ENCODE measurements at places on chromosomes 12 and 14. TPM values are rescaled to one million over a fixed set of nuclear protein-coding genes. Genes with fewer than 3 reads are reported as not detected.

DNA sequence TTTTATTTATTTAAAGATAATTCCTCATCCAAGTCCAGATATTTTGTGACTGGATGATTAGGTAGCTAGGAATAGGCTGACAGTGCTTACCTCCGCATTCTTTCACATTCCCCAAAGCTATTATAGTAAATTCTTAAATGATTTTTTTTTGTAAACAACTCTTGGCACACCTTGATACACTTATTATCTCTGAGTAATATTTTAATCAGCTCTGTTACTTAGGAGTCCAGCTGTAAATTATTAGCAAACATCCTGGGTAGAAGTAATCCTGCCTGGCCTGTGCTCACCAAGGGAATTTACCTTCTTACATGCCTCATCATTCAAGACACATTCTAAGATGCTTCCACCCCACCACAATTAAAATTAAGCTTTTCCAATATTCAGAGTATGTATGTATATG is 186.1 kb downstream of the SLC2A13 start:
- no peak overlapping the region for H3K4me3 ChIP-seq
- H3K4me1 ChIP-seq: no peaks in the 10 kb centered on the region
- DNase-seq: no peak
- H3K27me3 ChIP-seq: no peaks in the 10 kb centered on the region
- H3K36me3 ChIP-seq: no peaks in the 10 kb centered on the region

DNA sequence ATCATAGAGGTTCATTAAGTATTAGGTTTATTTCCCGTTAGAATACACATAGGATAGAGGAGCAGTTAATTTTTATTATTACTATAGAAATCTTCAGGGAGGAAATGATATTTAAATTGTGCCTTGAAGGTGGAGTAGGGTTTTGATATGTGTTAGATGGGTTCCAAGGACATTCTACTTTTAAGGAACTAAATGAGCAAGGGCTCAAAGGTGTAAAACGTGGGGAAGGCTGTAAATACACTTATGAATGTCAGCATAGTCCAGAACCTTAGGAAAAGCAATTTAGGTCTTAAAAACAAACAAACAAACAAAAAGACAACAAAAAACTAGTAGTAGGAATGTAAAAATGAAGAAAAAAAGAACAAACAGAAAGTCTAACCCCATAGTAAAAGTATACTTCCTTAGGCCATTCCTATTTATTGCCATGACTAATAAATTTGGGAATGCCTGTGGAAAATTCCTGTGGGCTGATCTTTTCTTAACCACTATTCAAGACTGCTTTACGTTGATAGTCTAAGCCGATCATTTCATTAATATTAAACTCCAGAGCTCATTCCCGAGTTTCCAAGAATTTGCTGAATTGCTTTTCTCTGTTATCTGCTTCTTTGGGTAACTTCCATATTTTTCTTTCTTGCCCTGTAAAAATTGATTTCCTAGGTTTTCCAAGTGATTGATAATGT is 180.3 kb downstream of the RAD51B start:
- H3K4me3 ChIP-seq: no peak overlapping the region
- peaks cover 3% of the 10 kb centered on the region for H3K4me1 ChIP-seq
- H3K27me3 ChIP-seq: no peaks in the 10 kb centered on the region
- DNase-seq: no peak
- no peak overlapping the region for H3K27ac ChIP-seq

GPR135 gene
- 2.8 TPM for total RNA-seq

- no peak overlapping the region for H3K4me3 ChIP-seq
- no peak overlapping the region for H3K27ac ChIP-seq
- no peaks in the 10 kb centered on the region for H3K27me3 ChIP-seq
- DNase-seq: no peak
- H3K36me3 ChIP-seq: no peaks in the 10 kb centered on the region
Observed at GRCh38 chr14:41298328-41298690, 308.4 kb upstream of the LRFN5 start.

SLC4A8 gene
- total RNA-seq: 0.83 TPM

TAS2R46 gene
- total RNA-seq: 1.2 TPM

DNA sequence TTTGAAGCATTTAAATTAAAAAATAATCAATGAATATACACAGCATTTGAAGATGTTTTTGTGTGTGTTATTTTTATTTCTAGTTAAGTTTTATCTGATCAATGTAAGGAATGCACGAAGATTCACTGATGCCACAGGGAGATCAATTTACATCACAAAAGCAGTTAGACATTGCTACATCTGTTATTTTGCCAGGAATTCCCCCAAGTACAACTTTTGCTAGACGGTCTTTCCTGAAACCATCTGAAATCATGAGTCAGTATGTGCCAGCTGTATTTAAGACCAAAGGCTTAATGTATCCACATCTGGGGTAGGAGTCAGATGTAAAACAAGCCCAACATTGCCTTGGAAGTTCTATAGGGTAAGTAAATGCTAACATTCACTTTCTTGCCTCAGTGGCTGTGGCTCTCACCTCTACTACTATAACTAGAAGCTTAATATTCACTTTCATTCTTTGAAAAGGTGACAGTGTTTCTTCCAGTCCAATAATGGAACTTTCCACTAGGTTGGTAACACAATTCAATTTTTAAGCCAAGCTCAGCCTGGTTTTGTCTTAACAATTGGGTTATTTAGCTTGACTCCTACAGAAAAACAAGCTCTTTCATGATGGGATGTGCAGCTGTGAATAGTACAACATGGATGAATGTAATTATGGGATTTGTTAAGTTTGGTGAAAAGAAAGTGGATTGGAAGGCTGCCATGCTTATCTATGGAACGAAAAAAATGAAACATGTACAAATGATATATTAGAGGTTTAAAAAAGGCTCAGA is 385.4 kb upstream of the TMEM132C start:
- no peaks in the 10 kb centered on the region for H3K4me1 ChIP-seq
- no peaks in the 10 kb centered on the region for H3K27me3 ChIP-seq
- H3K27ac ChIP-seq: no peak overlapping the region
- no peaks in the 10 kb centered on the region for H3K36me3 ChIP-seq
- no peak overlapping the region for H3K4me3 ChIP-seq

GUCY2C gene
- total RNA-seq: not detected

GRCh38 chr14:91140672-91141071 is 26.8 kb downstream of the DGLUCY start:
- no peak overlapping the region for H3K4me3 ChIP-seq
- no peaks in the 10 kb centered on the region for H3K36me3 ChIP-seq
- H3K27ac ChIP-seq: peak overlapping the region; percentile 1
- no peaks in the 10 kb centered on the region for H3K27me3 ChIP-seq

- H3K36me3 ChIP-seq: peaks cover 9% of the 10 kb centered on the region
- peaks cover 31% of the 10 kb centered on the region for H3K4me1 ChIP-seq
- no peak for DNase-seq
Observed at GRCh38 chr14:65074449-65075150, 27.7 kb downstream of the MAX start.

MDGA2 gene
- total RNA-seq: not detected

NGB gene
- not detected for total RNA-seq

VRTN gene
- total RNA-seq: not detected

SLC5A8 gene
- total RNA-seq: not detected

Measured in T-helper 17 cell (primary cell).